ENCODE measurements at places on chromosomes 4 and X.

GRCh38 chr4:48813964-48814363 lies 16.9 kb upstream of the OCIAD1 start:
- DNase-seq, result no peak

- DNase-seq, result no peak
These were observed 232.7 kb downstream of the ARHGAP24 start for GRCh38 chr4:85707611-85708010.

DNA sequence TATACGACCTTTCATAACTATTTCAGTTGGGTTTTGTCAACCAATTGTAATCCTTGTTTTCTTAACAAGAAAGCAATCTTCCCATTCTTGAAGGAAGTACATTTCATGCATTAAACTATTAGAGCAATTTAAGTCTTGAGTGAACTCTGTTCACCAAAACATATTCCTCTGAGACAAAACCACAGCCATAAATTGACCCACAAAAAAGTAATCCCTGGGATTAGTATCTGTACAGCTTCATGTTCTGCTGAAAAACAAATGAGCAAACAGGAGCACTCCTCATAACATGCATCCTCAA lies 207.0 kb upstream of the PDE5A start:
- peak; percentile 87 for DNase-seq

- peak; percentile 82 for DNase-seq
These were observed 36.6 kb downstream of the TMEM156 start for GRCh38 chr4:38995660-38996005.

- DNase-seq, result no peak
These were observed 603.2 kb upstream of the FAM241A start for GRCh38 chr4:111542056-111542455.

- no peak for DNase-seq
These were observed 8.9 kb downstream of the POLA1 start for GRCh38 chrX:24702362-24703184.

DNA sequence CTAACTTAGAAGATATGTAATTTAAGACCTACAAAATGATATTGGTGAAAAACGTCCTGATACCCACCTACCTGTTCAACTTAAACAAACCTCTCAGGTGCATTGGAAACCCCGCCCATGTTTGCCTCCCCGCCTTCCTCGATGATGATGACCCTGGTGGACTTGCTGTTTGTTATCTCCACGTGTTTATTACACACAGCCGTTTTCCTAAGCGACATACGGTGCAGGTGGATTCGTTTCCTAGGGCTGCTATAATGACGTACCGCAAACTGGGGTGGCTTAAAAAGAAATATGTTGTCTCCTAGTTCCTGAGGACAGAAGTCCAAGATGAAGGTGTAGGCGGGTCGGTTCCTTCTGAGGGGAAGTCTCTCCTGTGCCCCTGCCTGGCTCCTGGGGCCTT lies 110.7 kb downstream of the GPR143 start:
- no peak for DNase-seq

GRCh38 chr4:139988863-139989765 lies 164.9 kb downstream of the MAML3 start:
- peak; percentile 97 for DNase-seq
